ENCODE measurements at places on chromosomes 16 and 17.
A peak's percentile ranks its signal among the peaks of the same experiment; 100 is the strongest.

- DNase-seq: no peak
Observed at GRCh38 chr17:44847586-44847985, at the start of gene HIGD1B. HIGD1B (plus strand) TSS chr17:44847883; CDS start chr17:44848153, 270 bp downstream.

- DNase-seq: no peak
Observed at GRCh38 chr17:81210868-81211267, 11.9 kb downstream of the CEP131 start.

- DNase-seq: no peak
Observed at GRCh38 chr16:1527836-1528811, 5.3 kb upstream of the TMEM204 start.

DNA sequence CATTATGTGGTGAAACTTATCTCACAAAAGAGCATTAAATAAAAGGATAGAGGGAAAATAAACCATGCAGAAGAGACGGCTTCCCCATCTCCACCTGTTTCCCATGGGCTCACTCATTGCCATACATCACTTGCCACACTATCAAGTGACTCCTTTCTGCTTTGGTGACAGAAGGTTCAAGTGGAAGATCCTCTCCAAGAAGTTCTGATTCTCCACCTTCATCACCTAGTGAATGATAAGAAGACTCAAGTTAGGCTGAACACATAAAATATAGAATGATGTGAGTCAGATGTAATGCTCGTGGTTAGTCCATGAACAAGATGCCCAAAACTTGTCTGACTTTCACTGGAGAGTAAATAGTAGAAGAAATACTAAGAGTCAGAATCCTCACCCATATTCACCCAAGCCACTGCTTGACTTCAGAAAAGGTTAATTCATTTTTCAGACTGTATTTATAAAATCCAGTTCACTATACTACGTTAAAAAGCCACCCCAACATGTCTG is 100.1 kb upstream of the TOB1 start:
- DNase-seq: no peak

- DNase-seq: no peak
Observed at GRCh38 chr16:51818342-51818944, 667.4 kb upstream of the SALL1 start.

DNA sequence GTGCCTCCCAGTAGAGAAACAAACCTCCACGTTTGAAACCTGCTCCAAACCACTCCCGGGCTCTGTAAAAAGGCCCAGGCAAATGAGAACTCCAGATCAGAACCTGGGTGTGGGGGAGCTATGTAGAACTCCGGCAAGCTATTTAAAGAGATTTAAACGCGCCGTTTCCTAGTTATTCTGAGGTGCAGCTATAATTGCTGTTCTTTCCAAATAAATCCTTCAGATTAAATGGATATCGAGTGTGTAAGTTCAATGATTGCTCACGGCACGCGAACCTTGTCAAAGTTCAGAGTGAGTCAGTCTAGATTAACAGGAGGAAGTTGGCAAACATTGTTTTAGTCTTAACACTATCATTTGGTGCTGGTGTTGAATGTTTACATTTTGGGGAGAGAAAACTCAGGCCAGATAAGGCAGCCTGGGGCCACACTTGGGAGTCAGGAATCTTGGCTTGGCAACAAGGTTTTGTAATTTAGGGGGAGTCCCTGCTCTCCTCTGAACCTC is 92.9 kb upstream of the SALL1 start:
- no peak for DNase-seq

DNA sequence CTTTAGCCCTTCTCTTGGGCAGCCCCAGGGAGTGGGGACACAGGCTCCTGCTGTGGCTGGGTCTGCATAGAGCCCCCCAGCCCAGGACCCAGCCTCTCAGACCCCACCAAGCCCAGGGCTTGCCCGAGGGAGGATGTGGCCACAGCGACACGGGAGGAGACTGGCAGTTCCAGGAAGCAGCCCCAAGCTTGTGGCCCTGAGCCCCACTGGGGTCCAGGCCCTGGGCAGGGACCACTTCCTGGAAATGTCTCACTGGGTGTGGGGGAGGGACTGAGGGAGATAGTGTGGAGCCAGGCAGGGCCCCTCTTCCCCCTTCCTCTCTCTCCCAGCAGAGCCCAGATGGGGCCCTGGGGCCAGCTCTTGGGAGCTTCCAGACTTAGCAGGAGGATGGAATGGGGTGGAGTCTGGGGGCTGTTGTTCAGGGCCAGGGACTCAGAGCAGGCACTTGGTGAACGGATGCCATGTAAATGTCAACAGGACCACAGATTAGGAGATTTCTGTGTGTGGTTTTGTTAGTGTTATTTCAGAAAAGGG is 35.3 kb downstream of the ADGRG5 start:
- no peak for DNase-seq

DNA sequence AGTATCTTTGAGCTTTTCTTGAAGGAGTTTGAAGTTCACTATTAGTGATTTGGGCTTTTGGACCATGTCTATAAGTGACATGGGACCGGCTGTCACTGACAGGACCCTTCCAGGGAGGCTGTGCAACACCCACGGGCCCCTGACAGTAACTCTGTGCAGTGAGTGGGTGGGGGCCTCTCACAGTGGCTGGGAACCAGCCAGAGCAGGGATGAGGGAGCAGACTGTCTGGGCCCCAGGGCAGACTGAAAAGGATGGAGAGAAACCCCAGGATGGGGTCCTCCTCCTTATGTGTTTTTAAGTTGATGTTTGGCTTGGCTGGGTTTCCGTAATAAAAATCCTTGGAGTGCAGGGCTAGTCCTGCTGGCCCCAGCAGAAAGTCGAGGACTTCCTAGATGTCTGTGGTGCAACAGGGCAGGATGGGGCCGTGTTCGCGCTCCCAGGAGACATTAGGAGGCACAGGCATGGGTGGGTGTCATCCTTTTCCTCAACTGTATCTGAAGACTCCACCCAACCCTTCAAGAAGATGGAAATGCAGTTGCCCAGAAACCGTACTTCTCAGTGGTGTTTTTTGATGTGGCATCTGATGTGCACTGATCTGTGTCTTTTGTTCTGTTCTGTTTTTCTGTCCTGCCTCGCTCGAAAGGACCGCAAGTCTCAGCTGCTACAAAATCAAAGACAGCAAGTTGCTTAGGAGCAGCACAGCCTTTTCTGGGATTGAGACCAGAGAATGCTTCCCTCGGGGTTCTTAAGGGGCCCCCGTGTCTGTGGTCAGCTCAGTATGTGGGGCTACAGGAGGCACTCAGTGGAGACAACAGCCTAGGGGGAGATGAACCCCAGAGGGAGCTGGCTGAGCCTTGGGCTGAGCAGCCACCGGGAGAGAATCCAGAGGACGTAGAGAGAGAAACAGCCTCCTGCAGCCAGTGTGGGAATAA is 24.2 kb downstream of the PLD6 start:
- no peak for DNase-seq

GRCh38 chr17:82868715-82869131 is 28.9 kb upstream of the ZNF750 start:
- no peak for DNase-seq

DNA sequence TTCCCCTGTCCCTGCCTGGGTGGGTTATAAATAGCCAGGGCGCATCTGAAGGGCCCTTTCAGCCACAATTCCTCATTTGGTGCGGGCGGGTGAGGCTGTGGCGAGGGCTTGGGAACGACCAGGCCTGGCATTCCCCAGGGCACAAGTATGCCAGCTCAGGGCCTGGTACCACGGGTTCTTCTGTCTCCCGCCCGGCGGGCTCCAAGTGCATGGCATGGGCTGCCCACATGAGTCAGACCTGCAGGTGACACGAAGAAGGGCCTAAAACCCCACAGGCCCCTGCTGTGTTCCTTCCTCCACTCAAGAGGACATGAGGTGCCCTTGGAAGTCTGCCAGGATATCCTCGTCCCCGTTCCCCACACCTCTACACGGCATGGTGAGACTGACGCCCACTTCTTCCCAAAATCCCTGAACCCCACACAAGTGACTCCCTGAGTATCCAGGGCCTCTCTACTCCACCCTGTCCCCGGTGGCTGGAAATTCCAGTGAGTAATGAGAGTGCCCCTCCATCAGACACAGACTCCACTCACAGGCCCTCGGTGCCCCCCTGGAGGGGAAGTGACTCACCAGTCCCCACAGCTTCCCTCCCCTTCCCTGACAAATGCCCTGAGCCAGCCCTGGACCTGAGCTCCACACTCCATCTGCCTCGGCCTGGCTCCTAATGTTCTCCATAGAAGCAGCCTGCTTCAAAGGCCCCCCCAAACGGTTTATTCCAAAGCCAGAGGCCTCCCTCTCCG is 68.8 kb downstream of the ABR start:
- DNase-seq: peak; percentile 54

DNA sequence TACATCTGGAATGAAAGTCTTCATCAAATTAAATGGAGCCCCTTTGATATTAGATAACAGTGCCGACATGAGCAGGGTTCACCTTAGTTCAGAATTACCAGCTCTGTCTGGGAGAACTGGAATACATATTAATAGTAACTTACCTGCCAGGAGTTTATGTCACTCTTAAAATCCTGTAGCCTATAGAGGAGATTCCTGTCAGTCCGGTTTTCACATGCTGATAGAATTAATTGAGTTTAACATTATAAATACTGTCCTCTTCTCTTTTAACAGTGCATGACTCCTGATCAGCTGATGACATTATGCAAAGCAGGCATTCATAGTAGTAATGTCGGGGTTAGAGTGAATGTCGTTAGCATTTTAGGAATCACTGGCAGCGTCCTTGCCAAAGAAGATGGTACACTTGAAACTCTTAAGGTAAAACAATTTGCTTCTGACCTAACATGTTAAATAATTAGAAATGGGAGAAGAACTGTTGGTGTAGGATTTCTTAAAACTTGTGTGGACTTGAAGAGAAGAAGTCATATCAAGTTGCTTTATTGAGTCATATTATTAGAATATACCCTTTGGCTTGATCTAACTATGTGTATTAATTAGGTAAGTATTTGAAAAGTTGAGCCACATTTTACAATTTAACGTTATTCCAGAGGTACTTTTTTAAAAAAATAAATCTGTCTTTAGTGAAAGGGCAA is 34.3 kb downstream of the HEATR3 start:
- peak; percentile 8 for DNase-seq

GRCh38 chr16:10182222-10183053 is at the start of gene GRIN2A:
GRIN2A (minus strand) TSS chr16:10182428; CDS start chr16:10180411, 2,017 bp downstream.
- DNase-seq: no peak

GRCh38 chr17:61444075-61444474 is 8.1 kb upstream of the TBX4 start:
- no peak for DNase-seq

DNA sequence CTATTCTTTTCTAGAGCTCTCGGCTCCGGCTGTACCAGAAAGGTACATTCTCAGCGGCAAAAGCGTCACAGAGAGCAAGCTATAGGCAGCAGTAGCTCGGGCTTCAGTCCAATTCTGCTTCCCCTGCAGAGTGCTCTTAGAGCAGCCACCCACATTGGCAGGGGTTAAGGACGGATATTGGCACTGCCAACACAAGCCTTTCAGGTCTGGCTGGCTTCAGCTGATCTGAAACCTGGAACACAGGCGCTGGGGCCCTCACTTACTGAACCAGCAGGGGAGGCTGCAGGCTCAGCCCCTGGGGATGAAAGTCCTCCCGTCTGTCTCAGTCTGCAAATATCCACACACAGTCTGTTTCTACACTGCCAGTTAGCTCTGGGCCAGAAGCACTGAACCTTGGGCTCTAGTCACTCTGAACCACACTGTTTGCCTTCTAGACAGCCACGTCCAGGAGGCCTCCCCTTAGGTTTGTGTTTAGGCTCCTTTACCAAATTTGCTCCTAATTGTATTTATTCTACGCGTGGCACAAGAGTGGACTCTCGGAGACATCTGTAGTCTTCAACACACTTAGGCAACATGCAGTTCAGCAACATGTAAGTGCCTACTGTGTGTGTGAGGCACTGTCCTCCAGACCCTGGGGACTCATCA is 40.1 kb downstream of the HIC1 start:
- no peak for DNase-seq

- peak; percentile 10 for DNase-seq
Observed at GRCh38 chr16:27639561-27640276, 89.8 kb downstream of the KATNIP start.

- no peak for DNase-seq
Observed at GRCh38 chr16:47787696-47788095, 326.6 kb downstream of the PHKB start.

DNA sequence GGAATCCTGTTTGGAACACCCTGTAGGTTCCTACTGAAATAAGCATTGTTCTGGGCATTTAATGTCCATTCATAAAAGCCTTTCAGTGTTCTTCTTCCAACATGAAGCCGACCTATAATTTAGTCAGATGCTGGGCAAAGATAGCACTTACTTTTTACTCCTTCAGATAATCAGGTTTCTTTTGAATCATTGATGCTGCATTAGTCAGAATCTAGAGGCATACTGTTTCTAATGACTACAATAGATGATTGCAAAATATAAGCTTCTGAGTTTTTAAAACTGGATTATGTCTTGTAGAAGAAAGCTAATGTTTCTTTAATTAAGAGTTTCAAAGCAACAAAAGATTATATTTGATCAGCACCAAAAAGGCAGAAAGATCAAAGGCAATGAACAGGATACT is 16.0 kb downstream of the MMD start:
- no peak for DNase-seq

DNA sequence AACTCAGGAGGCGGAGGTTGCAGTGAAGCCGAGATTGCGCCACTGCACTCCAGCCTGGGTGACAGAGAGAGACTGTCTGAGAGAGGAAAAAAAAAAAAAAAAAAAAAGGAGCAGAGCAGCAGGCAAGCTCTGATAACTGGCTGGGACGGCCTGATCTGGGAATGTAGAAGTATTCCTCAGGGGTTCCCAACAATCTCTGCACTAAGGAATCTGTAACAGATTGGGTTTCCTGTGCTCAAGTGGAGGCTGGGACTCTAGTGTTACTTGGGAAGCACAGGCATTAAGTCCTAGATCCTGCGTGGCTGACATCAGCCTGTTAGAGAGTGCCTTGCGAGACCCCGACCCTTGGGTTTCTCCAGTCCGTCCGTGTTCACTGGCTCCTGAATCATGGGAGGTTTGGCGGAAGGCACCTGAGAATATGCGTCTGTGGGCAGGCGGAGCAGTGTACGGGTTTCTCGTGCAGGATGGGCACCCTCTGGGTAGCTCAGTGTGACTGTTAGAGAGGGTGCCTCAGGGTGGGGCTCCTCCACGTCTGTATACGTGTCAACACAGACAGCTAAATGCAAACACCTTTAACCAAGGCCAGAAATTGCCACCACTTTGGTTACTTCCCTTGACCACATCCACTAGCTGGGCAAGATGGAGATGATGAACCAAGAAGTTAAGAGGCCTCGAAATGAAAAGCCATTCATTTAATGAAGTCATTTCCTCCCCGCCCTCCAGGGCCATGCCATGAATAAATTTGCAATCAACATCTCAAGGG is 174.9 kb upstream of the RPL38 start:
- no peak for DNase-seq

All from NCI-H1417 (cell line).